ENCODE measurements at places on chromosomes 4 and X.

GRCh38 chr4:118221227-118221800 is 131.5 kb downstream of the PRSS12 start:
- DNase-seq, result no peak

- DNase-seq, result no peak
Observed at GRCh38 chr4:74203467-74203866, 45.5 kb downstream of the MTHFD2L start.

- no peak for DNase-seq
Observed at GRCh38 chrX:45517090-45517973, 316.7 kb upstream of the DIPK2B start.

DNA sequence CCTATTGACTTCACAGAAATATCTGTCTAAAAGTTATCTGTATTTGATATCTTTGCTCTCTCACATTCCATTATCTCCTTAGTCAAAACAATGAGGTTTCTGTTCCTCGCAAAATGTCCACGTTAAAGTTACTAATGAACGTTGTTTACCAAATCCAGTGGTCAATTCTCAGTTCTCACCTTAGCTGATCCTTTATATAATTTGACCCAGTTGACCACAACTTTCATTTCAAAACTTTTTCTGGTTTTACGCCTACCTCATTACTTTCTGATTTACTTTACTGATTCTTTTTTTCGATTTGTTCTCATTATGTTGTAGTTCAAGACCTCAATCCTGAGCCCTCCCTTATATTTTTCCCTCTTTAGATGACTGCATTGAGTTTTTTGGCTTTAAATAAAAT is 186.6 kb downstream of the IL1RAPL1 start:
- DNase-seq, result no peak

DNA sequence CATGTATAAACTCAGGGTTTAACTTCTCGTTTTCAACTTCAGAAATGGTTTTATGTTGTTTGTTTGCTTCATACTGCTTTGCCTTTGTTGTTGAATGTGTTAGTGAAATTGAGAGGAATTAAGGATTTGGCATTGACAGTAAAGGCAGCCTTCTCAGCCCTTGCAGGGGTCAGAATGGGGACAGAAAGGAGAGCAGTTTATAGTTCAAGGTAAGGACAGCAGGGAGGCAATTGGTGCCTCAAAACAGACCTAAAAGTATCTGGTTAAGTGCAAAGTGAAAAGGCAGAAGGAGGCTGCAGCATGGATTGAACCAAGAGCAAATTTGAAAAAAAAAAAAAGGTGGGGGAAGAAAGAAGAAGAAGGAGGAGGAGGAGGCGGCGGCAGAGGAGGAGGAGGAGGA is 835.0 kb upstream of the ADGRL3 start:
- DNase-seq, result no peak

DNA sequence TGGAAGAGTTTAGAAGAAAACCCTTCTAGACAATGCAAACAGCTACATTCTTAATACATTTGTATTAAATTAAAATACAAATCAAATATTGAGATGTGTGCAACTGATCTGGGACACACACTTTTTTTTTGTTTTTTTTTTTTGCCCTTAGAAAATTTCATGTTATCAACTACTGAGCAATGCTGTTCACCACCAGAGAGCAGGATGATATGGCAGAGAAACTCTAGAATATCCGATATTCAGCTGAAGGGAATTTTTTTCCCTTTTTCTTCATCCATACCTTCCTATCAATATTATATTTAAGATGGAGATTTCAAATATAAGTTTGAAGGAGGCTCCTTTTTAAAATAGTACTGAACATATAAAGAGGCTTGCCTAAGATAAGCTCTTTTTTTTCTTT is 1.0 kb downstream of the NDST3 start:
- DNase-seq, result no peak

DNA sequence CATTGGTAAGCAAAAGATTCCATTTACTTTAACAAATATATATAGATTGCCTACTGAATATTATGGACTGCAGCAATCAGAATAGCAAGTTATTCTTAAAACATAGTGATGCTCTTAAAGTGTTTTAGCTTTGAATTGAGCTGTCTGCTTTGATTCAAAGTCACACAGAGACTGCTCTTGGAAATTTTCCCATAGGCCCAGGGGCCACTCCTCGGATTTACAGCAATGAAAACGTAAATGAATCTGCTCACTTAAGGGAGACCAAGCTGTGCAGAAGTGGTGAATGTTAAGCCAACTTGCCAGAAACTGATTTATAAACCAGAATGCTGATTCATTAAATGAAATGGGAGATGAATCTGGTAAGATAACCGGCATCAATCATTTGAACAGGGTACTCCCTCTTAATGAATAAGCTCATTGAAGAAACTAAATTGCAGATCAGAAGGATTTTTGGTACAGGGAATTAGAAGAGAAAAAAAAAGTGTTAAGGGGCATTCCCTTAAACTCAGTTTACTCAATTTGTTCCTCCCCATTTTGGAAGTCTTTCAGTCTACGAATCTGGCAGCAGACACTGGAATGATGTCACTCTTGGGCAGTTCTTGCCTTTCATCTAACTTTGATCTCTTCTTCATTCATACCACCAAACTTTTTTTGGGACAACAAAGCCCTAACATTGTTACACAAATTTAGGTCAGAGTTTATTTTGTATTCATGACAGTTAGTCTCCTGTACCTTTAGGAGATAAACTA is 363.3 kb upstream of the MAGEB2 start:
- no peak for DNase-seq

DNA sequence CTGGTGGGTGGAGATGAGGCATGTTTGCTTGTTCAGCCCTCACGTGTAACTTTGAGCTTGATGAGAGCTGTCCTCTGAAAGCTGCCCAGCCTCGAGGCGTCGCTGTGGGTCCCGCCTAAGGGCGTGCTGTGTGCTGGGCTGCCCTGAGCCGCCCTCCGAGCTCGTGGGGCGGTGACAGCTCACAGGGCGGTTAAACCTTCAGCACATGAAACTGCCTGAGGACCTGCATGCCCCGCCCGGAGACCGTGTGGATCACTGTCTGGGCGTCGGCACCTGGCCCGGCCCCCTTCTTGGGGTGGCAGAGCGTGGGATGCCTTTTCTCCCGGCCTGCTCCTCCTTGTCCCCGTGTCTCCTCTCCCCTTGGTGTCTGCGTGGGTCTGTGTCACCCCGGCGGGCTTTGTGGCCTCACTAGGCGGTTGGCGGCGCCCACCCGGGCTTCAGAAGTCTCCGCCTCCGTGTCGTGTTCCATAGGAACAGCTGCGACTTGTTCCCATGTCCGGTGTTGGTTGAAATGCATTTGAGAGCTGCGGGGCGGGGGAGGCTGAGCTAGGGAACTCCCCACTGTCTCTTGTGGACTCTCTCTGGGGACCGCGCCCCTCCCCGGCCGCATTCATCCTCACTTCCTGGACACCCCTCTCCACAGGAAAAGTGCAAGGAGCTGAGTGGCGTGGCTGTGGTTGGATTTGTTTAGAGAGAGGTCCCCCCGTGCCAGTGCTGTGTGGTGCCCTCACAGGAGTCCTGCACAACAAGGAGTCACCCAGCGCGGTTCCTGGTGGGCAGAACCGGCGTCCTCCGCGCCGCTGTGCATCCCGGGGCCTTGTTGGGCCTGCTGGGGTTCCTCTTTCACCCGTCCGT is 6.8 kb downstream of the AKAP17A start:
- no peak for DNase-seq

DNA sequence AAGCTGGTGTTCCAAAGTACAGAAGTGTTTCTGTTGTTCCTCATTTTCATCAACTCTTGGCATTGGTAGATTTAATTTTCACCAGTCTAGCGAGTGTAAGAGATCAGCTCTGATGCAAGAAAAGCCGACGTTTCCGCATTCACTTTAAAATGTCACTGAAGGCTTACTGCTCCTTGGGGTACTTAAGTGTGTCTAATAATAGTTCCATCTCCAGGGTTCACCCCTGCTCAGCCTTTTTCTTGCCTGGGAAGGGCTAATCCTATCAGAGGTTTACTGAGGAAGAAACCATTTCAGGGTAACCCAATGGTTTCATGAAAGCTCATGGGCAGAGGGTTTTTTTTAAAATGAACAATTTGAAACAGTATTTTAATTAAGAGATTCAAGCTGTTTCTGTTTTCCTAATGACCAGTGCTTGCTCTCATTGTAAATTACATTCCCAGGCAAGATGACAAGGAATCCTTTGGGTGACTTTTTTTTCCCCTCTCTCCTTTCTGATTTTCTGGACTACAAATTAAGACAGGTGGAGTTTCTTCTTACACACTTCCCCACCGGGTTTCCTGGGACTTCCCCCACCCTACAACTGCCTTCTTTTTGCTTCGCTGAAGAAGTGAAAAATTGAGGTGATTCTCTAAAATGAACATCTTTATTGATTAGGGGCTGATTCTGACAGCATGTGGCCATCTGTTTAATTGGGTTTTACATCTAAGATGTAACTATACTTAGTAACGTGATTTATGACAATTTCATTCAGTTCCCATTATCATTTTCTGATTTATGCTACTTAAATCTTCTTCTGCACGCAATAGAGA is 78.7 kb upstream of the CBLL2 start:
- no peak for DNase-seq
